IMR-90 (cell line): ENCODE measurements at places on chromosomes 7 and 10.

DNA sequence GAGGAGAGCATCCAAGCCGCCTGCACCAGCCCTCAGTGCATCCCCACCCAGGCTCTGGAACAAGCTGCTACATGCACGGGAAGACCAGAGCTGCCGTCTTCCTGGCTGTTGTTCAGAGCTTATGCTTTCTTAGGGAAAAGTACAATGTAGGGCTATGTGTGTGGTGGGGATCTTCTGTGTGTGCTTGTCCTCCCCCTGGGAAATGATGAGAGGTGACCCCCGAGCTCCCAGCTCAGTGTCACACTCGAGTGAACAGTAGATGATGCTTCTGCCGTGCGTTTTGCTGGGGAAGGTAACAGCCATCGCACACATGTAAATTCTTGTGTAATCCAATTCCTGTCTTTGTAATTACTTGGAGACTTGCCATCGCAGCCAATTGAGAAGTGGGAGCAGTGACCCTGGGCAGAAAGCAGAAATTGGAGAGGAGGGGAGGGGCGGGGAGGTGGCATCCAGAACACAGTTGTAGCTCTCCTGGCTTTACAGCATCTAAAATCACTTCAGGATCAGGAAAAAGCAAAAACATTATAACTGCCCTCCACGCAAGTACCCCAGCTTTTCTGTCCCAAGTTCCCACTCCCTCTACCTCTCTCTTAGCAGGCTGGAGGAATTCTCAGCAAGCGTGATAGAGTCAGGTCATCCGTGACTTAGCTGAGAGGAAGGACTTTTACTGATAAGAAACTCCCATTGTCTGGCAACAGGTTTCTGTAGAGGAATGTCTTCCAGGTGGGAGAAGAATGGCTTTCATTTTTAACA, 149.6 kb downstream of the TCF7L2 start:
- peak; percentile 43 for DNase-seq

DNA sequence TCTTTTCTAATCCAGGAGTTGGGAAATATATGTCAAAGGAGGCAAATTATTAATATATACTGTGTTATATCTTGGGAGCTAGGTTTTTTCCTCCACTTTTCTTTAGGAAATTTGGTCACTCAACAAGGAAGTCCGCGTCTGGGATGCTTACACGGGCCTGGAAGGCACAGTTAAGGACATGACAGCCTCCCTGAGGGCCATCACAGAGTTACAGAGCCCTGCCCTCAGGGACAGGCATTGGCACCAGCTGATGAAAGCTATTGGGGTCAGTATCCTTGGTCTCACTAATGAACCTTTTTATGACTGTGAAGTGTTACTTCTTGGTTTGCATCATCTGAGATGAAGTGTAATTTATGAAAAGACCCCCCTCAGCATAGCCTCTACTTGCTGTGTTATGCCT, 74.7 kb downstream of the DNAH11 start:
- no peak for DNase-seq

DNA sequence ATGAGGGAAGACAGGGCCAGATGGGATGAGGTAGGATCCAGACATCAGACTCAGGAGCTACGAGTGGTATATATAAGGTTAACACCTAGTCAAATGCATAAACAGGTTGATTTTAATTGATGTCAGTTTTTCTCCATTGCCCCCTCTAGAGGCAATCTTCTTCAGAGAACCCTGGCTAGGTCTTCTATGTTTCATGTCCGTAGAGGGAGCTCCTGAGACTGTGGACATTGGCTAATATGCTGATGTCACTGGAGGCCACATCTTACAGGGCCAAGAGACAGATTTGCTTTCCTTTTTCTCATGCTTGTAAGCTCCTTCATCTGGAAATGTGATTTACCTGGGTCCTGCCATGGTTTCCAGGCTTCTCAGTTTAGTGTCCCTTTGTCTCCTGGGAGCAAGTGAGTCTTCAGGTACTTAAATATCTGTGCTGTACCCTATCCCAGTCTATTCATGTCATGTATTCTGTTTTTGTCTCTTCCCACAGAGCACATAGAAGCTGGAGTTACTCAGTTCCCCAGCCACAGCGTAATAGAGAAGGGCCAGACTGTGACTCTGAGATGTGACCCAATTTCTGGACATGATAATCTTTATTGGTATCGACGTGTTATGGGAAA, 161.6 kb upstream of the PRSS1 start:
- peak; percentile 81 for DNase-seq

- DNase-seq: peak; percentile 19
These were observed 652 bp downstream of the PCGF5 start for GRCh38 chr10:91220954-91221675.

GRCh38 chr7:41328544-41328943, 374.3 kb downstream of the INHBA start:
- peak; percentile 33 for DNase-seq

- DNase-seq: peak; percentile 73
These were observed 183.4 kb downstream of the MACC1 start for GRCh38 chr7:20033621-20034400.

DNA sequence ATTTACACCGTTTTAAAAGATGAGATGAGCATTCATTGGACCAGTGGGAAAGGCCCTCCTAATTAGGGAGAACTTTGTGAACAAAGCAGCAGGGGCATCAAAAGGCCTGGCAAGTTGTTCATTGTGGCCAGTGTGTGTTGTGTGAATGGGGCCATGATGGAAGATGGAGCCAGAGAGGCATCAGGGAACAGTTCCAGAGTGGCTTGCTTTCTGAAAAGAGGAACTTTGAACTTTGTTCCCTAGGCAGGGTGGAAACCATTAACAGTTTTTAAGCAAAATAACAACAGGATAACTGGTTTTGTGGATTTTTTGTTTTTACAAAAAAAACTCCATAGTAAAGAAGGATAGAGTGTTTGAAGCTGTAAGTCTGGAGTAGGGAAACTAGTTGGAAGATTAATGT, 12.5 kb downstream of the SUV39H2 start:
- no peak for DNase-seq

DNA sequence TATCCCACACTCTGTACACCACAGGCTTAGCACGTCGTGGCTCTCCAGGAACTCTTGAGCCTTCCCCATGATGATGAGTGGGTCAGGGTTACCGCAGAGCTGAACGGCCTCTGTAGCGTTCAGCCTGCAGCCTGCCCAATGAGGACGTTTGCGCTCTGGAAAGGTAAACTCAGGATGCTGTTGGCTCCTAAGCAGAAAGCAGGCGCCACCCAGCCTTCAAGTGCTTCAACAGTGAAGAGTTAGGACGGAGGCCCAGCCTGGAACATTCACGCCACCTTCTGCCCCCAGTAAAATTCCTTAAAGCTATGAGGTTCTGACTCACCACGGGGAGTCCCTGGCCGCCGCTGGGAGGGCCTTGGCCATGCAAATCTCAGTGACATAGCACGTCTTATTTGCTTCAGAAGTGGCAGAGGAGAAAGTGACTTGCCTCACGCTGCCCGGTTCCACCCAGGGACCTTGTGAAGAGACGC, 161.5 kb upstream of the SH2B2 start:
- DNase-seq: peak; percentile 93

- no peak for DNase-seq
These were observed 3.2 kb downstream of the PPRC1 start for GRCh38 chr10:102135956-102136526.

DNA sequence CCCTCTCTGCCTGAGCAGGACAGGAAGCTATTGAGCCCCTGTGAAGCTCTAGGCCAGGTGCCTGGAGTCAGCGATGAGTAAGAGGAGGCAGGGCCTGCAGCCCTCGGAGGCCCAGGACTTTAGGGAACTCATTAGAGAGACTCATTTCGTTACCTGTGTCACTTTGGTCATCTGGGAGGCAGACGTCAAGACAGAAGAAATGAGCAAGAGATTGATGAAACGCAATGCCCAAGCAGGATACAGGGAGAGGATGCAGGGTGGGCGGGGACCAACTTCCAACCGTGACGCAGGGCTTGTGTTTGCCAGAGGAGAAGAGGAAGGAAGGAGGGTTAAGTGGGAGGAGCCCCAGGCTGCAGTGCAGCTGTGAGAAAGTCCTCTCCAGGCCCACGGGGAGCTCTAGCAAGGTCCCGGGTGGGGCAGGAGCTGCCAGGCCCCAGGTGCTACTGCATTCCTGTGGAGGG, 26.4 kb upstream of the GNA12 start:
- DNase-seq: peak; percentile 61

DNA sequence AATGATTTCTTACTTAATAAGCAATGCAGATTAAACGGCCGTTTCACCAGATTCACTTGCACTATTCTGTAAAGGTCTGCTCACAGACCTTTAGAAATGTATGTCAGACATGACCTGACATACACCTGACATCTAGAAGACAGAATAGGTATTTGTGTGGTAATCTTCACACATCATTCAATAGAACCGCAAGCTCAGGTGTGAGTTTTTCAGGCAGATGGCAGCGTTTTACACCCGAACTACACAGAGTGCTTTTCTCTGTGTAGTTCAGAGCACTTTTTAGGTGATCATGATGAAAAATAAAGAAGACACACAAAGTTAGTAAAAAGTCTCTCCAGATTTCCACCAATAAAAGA, 63.2 kb downstream of the PRKCQ start:
- no peak for DNase-seq

- DNase-seq: no peak
These were observed 23.4 kb downstream of the DOCK4 start for GRCh38 chr7:112182749-112183148.

DNA sequence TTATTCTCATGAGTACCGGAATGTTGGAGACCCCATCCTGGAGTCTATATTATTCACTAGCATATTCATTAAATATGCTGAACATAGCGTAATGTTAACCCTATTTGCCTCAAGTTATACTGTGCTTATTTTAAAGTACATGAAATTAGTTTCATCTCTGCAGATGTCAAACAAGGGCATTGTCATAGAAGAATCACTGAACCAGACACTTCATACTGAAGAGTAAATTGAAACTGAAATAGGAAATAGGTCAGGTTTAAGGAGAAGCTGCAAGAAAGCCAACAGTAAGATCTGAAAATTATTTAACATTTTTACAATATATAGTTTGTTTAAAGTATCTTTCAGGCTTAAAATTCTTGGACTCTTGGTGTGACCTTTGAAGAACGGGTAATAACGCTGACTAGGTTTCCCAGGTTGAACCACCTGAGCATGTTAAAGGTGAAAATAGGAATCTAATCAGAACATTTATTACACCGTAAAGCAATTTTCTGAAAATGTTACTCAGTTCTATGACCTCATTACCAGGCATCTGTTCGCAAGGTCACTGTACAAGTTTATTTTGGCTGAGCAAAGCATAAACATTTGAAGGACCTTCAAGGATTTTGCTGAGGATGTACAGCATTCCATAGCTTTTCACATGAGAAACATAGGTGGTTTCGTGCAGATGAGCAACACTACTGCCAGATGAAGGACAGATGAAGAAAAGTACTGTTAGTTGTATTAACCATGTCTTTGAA, 82.7 kb downstream of the REEP3 start:
- DNase-seq: peak; percentile 94

DNA sequence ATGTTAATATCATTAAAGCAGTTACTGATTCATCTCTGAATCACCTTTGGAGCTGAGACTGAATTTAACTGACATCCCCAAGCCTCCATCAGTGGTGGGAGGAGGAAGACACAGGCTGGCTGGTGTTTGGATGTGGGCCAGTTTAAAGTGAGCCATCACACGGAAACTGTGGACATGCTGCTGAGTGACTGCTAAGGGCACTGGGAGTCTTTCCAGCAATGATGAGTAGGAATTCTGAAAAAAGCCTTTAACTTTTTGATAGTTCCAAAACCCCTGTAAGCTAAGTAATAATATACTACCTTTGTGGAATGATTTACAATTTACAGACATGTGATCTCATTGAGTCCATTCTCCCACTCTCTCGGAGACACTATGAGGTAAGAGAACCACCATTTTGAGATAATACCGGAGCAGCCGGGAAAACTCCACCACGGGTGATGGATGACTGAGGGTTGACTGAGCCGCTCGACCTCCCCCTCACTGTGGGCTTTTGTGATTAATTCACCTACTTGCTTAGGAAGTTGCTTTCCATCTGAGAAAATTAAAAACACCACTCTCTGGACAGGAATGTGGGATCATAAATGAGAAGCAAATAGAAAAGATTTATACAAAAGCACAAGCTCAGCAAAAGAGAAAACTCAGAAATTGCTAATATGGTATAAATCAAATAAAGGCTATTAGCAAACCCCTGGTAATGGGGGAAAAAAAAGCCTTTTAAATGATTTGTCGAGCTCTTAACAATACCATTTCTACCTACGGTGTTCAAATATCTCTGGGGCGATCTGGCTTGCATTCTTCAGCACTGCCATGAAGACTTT, 194.8 kb downstream of the FANK1 start:
- peak; percentile 97 for DNase-seq

DNA sequence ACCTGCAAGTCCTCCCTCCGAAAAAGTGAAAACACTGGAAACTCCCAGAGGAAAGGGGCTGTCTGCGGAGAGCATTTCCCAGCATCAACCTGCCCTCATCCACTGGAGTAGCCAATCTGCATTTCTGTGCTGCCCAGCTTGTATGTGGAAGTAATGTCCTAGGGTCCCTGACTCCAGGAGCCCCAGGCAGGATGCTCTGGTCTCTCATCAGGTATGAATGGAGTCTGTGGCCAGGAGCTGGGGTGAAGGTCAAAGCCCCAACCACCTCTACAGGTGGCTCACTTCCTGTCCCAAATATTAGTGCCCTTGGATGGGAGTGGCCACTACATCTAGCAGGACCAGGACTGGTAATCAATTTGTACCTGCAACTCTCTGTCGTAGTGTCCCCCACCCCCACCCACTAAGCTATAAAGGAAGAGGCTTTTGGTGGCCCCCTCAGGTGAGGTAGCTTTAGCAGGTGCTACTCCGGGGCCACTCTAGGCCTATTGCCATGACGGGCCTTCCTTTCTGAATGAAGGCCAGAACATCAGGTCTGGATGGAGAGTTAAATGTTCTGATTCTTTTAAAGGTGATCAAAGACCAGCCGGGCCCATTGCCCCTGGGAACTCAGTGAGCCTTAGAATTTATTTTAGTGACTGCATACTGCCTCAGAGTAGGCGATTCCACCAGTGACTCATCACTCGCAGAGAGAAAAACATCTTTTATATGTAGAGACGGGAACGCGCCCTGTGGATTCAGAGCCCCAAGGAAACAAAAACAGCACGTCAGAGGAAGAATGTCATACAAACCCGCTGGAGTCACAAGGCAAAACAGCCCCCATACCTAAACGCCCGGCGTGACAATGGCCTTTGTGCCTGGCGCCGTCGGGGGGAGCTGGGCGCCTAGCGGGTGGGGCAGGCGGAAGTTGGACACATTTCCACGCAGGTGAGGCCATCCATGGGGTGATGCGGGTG, 13.0 kb downstream of the EN2 start:
- DNase-seq: no peak

DNA sequence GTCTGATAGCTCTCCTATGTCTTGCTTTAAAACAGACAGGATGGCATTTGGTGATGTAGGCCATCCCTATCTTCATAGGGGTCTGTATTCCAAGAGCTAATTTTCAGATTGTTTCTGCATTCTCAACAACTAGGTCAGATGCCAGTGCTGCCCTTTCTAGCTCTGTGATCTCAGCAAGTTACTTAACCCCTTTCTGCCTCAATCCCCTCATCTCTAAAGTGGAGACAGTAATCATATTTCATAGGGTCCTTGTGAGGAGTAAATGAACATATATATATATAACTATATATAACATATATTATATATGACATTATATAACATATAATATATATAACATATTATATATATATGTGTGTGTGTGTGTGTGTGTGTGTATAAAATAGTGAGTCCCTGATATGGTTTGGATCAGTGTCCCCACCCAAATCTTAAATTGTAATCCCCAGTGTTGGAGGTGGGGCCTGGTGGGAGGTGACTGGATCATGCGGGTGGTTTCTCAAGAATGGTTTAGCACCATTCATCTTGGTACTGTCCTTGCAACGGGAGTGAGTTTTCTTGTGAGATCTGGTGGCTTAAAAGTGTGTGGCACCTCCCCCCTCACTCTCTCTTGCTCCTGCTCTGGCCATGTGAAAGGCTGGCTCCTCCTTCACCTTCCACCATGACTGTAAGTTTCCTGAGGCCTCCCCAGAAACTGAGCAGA, 45.2 kb downstream of the HIPK2 start:
- DNase-seq: no peak
